ENCODE measurements at places on chromosomes 16 and 17.
A peak's percentile ranks its signal among the peaks of the same experiment; 100 is the strongest.

GRCh38 chr17:44071198-44071520, 624 bp downstream of the G6PC3 start:
- peak; percentile 54 for DNase-seq

DNA sequence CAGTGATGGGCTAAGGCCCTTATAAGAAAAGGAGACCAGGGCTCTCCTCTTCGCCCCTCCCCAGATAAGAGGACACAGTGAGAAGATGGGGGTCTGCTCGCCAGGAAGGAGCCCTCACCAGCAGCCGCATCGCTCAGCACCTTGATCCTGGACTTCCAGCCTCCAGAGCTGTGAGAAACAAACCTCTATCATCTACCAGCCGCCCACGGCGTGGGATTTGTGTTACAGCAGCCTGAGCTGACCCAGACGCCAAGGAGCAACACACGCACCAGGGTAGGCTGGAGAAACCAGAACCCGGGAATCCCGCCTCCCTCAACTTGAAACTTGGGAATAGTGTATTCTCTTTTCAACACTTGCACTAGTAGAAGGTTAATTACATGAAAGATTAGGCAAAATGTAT, 4.2 kb upstream of the ZG16B start:
- DNase-seq, result no peak

DNA sequence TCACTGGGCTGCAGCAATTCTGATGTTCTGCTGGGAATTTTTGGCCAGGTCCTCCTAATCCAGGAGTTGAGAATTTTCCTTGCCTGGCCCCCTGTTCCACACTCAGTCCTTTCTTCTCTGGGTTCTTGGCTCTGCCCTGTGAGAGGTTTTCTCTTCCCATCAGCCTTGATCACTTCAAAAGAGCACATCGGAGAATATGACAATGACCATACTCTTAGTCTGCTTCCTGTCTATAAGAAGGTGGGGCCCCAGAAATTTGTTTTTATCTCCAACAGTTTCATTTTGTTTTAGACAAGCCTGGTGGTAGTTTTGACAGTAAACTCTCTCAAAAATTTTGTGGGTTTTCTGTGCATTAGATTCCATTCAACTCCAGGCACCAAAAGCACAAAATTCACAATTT, 70.7 kb downstream of the C17orf67 start:
- DNase-seq, result no peak

GRCh38 chr16:6035161-6035560, 937.6 kb upstream of the EEF2KMT start:
- no peak for DNase-seq

GRCh38 chr17:6231886-6232731, 161.9 kb downstream of the WSCD1 start:
- DNase-seq, result no peak

GRCh38 chr17:82840431-82840831, 609 bp upstream of the ZNF750 start:
- no peak for DNase-seq

GRCh38 chr17:71726341-71726740, 394.5 kb upstream of the SOX9 start:
- no peak for DNase-seq

DNA sequence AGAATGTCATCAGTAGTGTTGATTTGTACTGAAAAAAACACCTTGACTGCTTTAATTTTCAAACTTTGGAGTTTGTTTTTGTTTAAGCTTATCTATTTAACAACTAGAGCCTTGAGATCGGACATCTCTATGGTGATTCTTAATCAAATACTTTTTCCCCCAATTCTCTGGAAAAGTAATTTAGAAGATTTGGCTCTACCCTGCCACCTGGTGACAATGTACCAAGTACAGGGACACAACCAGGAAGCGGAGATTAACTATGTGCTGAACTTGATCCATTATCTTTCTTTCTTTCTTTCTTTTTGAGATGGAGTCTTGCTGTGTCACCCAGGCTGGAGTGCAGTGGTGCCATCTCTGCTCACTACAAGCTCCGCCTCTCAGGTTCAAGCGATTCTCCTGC, 30.8 kb downstream of the USP43 start:
- DNase-seq, result no peak

DNA sequence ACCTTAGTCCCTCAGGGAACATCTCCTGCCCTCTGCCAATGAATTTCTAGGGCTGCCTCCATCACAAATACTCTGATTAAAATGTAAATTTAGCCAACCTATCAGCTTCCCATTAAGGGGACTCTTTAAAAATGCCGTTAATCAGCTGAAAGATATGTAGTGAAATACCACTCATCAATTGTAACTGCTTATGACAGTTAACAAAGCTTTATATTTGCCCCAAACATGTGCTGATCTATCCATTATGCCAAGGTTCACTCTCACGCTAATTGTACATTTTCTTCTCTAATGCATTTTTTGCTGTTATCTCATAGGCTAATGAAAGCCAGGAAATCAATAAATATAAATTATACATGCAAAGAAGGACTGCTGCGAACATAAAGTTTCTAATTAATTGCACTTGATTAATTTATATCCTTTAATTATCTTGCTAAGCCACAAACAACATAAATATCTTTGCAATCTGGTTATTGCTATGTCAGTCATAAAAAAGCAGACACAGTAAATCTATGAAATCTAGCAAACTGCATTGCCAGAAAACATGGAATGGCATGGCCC, 601.4 kb upstream of the SALL1 start:
- DNase-seq, result no peak

DNA sequence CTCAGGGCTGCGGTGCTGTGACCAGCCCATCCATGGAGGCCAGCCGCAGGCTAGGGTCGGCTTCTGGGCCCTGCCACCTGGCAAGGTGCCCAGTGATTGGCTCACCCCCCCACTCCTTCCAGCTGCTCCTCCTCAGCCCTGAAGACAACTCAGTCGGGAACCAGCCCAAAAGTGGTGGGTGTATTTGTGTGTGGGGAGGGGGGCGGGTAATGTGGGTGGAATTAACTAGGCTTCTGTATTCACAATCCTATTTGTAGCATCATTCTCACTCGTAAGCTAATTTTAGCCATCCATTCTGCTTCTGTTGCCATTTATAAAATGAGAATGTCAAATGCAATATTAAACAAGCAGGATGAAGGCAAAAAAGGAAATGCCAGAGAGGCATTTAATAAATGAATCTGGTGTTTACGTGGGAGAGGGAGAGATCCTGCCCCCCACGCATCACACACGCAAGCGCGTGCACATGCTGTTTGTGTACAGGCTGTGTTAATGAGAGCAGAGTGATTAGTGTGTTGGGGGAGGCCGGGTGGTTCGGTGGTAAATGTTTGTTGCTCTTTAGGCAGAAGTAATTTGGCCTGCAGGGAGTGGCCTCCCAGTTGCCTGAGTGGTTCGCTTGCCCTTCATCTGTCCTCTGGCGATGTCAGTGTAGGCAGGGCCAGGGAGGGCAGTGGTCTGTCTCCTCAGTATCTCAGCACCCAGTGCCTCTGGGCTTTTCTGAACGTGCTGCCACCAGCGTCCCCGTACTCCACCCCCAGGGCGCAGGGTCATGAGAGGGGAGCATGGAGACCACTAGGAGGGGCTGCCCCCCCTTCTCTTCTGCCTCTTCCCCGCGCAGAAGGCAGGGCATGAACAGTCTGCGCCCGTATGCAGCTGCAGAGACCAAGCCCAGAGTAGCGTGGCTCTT, 140.1 kb downstream of the CCDC182 start:
- no peak for DNase-seq

DNA sequence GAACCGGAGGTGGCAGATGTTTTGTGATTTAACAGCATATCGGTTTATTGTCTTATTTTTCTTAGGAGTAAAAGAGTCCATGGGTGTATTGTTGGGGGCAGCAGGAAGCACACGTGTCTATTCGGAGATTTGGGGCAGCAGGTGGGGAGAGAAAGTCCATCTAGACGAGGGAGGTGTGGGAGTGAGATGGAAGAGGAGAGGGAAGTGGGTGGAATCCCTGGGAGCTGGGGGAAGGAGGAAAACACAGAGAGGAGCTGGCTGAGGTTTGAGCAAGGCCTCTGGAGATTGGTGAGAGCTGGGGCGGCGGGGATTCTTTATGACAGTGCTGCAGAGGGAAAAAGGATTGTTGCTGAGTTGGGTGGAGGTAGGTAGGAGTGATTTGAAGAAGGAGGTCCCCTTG, 72.1 kb downstream of the PRKCB start:
- no peak for DNase-seq

DNA sequence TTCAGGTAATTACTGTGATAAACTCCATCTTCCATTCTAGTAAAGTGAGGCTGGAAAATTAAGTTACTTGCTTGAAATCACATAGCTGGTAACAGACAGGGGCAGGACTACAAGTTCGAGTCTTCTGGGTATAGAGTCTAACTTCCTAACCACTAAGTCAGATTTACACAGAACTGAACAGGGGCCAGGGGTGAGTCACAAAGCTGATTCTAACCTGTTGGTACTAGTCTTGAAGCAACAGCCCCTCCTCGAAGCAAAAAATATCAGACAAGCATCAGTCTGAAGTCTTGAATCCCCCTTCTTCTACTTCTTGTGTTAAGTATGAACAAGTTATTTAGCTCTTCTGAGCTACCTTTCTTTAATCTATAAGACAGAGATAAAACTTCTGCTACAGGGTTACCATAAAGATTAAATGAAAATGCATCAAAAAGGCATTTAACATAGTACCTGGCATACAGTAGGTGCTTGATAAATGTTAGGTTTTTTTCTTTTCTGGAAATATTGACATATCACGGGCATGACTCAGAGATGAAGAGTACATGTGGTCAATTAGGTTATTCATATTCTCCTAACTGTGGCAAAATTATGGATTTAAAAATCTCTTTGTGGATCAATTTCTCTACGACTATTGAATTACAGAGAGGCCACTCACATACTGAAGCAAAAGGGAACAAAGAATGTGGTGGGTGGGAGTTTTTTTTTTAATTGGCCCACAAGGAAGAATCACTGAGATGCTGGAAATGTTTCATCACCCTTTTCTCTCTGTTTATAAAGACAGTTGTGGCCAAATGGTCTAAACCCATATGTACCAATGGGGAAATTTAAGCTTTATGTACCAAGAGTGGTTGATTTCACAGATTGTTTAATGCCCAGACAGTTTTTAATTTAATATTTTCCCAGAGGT, 266.9 kb upstream of the DYNLRB2 start:
- DNase-seq, result peak; percentile 0

DNA sequence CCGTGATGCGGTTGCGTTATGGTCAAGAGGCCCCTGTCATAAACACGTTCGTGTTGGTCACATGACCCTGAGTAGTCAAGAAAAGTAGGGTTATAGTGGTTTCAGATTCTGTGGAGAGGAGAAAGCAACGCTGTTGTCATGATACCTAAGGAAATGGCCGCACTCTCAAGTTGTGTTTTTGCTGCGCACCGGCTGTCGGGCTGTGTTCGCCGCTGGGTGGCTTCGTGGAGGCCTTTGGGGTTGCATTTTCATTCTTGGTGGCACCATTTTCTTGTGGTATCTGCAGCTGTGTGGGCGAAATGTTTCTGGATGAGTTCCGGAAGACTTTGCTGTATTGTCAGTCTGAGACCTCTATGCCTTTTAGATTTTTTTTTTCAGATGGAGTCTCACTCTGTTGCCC, 35.0 kb downstream of the DEF8 start:
- no peak for DNase-seq

DNA sequence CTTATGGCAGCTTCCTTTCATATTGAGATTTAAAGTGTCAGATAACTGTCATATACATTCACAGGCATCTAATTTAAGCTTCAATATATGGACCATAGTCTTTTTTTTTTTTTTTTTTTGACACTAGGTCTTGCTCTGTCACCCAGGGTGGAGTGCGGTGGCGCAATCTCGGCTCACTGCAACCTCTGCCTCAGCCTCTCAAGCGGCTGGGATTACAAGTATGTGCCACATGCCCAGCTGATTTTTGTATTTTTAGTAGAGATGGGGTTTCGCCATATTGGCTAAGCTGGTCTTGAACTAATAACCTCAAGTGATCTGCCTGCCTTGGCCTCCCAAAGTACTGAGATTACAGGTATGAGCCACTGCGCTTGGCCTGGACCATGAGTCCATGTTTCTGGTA, 13.6 kb downstream of the CEP95 start:
- DNase-seq, result no peak

GRCh38 chr16:54160939-54161897, 125.4 kb downstream of the IRX3 start:
- DNase-seq, result no peak

DNA sequence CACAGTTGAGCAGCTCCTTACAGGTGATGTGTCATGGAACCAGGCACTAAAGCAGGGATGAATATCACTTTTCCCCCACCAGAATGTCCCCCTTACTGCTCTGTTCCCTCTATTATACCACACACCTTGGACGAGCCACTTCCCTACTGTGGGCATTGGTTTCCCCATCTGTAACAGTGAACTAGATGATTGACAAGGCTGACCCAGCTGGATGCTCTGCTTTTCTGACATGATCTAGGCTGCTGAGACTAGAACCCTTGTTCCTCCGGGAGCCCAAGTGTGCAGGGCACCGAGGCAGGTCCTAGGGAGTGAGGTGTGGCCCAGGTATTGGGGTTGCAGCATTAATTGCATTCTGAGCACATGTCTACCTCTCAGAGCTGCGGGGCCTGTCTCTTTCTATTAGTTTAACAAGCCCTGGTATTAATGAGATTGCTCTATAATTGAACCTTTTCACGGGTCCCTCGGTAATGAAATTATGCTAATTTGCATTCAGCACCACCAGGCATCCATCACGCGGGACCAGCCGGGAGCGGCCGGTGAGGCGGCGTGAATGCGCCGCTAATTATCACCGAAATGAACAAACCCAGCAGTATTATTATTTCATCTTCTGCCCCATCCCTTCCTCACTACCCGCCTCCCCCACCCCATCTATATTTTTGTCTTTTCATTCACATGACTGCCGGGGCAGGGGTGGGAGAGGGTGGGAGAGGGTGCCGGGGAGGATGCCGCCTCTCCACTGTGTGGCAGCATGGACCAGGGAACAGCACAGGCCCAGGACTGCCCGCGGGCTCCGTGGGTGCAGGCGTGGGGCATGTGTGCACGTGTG, 121.1 kb downstream of the CYLD start:
- no peak for DNase-seq

- no peak for DNase-seq
These were observed 8.9 kb downstream of the ALOX15B start for GRCh38 chr17:8047769-8048110.

DNA sequence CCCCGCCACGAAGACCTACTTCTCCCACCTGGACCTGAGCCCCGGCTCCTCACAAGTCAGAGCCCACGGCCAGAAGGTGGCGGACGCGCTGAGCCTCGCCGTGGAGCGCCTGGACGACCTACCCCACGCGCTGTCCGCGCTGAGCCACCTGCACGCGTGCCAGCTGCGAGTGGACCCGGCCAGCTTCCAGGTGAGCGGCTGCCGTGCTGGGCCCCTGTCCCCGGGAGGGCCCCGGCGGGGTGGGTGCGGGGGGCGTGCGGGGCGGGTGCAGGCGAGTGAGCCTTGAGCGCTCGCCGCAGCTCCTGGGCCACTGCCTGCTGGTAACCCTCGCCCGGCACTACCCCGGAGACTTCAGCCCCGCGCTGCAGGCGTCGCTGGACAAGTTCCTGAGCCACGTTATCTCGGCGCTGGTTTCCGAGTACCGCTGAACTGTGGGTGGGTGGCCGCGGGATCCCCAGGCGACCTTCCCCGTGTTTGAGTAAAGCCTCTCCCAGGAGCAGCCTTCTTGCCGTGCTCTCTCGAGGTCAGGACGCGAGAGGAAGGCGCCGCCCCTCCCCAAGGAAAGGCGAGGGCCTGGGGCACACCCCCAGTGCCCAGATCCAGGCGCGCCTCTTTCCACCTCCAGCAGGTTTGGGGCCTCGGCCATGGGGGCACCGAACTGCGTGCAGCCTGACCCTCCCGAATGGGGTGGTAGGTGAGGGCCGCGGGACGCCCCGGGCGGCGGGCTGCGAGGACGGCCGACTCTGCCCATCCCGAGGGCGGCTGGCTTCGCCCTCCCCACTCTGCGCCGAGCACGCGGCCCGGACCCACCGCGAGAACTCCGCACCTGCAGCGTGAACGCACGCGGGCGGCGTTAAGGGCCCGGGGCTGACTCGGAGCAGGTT, 664 bp downstream of the HBQ1 start:
- peak; percentile 76 for DNase-seq
